NCI-H2171 treated with DMSO at 0.1 percent for 48 hours (cell line): ENCODE measurements at places on chromosomes 2 and 18.

DNA sequence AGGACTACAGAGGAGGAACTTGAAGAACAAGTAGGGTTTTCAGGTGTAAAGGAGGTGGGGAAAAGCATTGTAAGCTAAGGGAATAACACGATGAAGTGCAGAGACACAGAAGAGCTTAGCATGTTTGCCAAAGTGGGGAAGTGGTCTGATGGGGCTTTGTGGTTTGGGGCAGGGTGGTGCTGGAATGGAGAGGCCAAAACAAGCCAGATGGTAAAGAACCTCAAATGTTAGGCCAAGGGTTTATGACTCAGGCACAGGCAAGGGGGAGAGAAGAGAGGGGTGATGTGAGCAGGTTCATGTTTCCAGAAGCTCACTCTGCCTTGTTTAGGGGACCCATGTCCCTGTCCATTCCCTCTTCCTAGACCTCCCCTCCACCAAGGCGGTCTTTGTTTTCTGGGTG lies 104.5 kb upstream of the YWHAQ start:
- DNase-seq, result no peak

DNA sequence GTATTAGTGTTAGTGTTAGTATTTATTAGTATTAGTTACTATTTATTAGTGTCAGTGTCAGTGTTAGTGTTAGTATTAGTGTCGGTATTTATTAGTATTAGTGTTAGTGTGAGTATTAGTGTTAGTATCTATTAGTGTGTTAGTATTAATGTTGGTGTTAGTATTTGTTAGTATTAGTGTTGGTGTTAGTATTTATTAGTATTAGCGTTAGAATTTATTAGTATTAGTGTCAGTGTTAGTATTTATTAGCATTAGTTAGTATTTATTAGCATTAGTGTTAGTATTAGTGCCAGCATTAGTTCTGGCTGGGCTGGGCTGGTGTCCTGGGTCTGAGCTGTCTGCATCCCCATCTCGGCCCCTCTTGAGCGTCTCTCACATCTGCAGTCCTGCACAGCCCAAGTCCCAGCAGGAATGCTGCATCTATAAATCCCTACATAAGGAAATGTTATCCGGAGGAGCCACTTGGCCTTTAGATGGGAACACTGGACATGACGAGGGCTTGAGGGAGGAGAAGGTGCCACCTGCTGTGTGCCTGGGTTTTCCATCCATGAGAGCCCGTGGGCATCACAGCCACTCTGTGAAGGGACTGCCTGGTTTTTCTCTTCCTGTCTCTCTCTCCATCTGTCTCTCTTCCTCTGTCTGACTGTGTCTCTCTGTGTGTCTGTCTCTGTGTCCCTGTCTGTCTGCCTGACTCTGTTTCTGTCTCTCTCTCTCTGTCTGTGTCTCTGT lies 33.6 kb downstream of the TWIST2 start:
- DNase-seq, result no peak

GRCh38 chr2:10036095-10036884 lies 7.1 kb upstream of the KLF11 start:
- no peak for DNase-seq

DNA sequence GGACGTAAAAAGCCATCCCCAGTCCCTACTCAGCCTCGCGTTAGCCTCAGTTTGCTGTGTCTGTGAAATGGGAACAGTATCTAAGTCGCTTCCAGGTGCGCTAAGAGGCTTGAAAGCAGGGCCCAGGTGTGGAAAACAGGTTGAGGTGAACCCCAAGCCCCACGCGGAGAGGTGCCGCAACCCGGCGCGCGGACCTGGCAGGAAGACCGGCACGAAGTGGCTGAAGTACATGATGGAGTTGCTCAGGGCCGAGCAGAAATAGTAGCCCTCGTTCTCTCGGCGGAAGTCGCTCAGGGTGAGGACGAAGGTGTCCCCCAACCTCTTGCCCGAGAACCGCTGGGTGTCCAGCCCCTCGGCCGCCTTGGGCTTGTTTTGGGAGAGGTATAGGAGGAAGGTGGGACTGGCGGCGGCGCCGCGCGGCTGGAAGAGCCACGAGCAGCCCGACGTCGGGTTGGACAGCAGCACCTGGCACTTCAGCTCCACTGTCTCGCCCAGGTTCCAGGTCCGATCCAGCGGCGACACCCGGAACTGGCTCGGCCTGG lies 508 bp downstream of the CD8A start:
- no peak for DNase-seq
